ENCODE measurements at places on chromosomes 11 and 22.

DNA sequence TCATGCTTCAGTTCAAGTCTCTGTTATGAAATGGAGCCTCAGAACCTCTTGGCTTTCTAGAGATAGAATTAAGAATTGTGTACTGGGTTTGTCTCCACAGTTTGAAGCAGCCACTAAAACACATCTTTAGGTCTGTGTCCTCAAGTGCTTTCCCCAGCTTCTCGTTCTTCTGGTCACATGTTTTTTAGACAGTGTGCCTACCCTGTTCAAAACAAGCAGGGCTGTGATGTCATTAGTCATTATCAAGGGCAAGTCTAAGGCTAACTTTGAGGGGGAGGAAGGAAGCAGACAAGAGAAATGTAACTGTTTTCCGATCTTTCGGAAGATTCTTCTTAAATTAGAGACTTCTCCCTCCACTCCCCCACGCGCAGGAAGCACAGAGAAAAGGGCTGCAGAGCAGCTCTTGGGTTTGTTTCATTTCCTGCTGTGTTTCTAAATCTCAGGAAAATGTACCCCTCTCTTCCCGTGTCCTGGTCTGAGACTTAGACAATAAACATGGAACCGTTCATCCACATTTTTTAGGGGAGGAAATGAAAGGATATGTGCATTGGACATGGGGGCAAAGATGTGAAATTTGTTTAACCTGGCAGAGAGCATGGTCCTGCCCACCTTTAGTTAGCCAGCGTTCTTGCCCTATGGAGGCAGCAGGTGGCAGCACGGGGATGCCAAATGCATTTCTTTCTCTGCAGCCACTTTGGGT is 3.1 kb downstream of the AKIP1 start:
- DNase-seq: peak; percentile 68

GRCh38 chr11:33692013-33692504 is 8.6 kb downstream of the C11orf91 start:
- no peak for DNase-seq

GRCh38 chr22:45067731-45068130 is 57.9 kb upstream of the PHF21B start:
- no peak for DNase-seq

- no peak for DNase-seq
Observed at GRCh38 chr11:34855754-34856095, 60.5 kb downstream of the APIP start.

DNA sequence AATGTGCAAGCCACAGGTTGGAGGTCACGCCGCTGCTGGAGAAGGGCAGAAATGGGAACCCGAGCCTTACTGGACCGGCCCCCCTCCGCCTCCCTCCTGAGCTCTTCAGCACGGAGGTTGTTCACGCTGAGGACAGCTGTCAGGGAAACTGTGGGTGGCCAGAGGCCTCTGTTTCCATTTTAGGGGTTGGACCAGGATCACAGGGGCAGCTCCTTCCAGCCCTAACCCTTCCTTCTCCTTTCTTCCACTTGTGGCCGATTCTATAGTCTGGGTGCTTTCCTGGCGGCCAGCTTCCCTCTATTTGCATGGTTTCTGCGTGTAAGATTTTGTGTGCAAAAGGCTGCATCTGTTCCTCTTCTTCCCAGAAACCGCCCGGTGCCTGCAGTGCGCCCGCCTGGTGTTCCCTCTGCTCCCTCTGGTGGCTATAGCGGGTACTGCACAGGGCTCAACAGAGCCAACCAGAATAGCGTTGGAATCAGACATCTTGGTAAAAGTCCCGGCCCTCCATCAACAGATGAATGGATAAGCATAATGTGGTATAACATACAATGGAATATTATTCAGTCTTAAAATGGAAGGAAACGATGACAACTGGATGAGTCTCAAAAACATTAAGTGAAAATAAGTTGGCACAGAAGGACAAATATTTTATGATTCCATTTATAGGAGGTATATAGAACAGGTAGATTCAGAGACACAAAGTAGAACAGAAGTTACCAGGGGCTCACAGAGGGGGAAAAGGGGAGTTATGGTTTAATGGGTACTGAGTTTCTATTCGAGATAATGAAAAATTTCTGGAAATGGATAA is 8.4 kb upstream of the SLC22A8 start:
- DNase-seq: peak; percentile 83

GRCh38 chr11:20407344-20407743 is 19.8 kb downstream of the PRMT3 start:
- no peak for DNase-seq

GRCh38 chr22:43151251-43152002 is at the start of gene TSPO:
TSPO (plus strand) TSS chr22:43151559; CDS start chr22:43159239, 7,680 bp downstream.
- peak; percentile 32 for DNase-seq

Measured in DND-41 (cell line).